ENCODE measurements at places on chromosomes 16 and 17.

DNA sequence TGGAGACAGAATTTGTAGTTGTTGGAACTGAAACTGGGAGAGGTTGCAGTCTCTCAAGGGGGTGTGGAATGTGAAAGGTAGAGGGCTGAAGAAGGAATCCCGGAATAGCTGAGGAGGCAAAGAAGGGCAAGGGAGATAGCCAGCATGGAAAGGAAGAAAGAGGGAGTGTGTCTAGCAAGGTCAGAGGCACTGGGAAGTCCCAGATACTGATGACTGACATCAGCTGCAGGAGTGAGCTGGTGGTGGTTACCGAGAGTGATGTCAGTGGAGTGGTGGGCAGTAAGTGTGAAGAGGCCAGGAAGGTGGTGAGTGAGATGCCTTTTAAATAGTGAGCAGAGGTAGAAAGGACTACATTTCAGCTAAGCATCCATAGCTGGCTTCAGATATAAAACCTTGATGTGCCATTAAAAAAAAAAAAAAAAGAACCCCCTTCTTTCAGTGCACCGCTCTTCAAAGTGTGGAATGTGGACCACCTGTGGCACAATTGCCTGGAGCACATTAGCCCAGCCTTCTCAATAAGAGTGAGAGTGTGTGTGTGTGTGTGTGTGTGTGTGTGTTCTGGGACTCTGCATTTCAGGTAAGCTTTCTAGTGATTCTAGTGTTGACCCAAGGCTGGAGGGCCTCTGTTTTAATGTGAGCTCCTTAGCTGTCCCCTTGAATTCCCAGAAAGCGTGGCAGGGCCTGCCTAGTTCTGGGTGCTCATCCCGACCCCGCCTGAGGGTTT, 8.5 kb downstream of the PRMT7 start:
- DNase-seq = no peak

- no peak for DNase-seq
Observed at GRCh38 chr17:81846743-81847689, 12.2 kb upstream of the PPP1R27 start.

- no peak for DNase-seq
Observed at GRCh38 chr17:61221597-61222471, 177.8 kb upstream of the TBX2 start.

DNA sequence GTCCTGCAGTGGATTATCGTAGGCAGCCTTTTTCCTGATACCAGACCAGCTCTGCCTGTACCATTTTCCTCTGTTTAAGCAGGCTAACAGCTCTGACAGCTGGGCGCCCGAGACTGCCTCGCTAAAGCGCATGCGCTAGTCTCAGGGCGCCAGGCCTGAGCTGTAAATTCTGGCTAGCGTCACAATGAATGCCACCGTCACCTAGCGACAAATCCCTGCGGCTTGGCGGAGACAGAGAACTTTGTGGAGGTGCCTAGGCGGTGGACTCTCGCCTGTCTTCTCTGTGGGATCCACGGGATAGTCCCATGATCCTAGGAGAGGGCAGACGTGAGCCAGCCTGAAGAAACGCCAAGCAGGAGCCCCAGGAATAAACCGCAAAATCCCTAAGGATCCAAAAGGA, 573.9 kb downstream of the KCNJ18 start:
- no peak for DNase-seq

DNA sequence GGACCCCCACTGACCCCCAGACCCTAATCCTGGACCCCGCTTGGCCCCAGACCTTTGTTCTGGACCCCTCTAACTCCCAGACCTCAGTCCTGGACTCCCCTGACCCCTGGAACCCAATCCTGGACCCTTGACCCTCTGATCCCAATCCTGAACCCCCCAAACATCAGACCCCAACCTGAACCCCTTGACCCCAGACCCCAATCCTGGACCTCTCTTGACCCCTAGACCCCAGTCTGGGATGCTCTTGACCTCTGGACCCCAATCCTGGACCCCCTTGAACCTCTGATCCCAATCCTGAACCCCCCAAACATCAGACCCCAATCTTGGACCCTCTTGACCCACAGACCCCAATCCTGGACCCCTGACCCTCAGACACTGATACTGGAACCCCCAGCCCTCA, 13.5 kb upstream of the P2RX1 start:
- no peak for DNase-seq

Measured in BJ (cell line).